ENCODE measurements at places on chromosomes 4 and X.
A peak's percentile ranks its signal among the peaks of the same experiment; 100 is the strongest.

DNA sequence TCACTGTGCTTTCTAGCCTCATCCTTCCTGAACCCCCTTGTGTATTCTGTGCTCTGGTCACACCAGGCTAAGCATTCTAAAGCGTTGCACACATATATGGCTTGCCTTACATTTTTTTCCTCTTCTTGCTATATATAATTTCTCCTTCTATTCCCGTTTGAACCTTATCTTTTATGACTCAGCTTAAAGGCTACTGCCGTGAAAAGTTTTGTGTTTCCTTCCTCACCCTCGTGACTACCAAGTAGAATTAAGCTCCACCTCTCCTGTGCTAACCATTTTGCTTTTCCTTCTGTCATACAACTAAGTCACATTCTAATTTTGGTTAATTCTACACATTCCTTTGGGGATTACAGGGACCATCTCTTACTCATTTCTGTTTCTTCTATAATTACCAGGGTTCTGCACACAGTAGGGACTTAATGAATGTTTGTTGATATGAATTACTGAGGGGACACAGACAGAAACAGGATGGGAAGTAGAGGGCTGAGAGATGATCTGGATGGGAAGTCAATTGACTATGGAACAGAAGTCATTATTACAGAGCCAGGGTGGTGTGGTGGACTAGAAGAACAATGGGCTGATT lies 67.1 kb downstream of the DOCK11 start:
- no peak for DNase-seq

GRCh38 chrX:129347291-129347690 lies 176.0 kb downstream of the SMARCA1 start:
- DNase-seq = no peak

DNA sequence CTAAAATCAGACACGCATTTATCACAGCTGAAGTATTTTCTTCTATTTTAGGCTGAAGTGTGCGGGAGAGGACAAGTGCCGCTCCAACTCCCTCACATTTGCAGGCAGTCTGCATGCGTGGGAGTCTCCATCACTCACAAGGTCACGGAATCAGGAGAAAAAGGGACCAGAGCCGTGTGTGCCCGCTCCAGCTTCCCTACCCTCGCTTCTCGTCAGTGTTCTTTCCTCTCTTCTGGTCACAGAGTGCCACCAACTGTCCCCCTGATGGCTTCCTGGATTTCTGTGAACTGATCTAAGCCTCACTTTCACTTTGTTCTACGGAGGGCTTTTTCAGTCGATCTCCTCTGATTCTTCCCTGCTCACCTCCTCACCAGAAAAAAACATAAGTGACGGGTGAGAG lies 407.4 kb upstream of the AADAT start:
- peak; percentile 13 for DNase-seq

GRCh38 chr4:35237924-35238323 lies 1006.4 kb downstream of the ARAP2 start:
- DNase-seq = no peak

DNA sequence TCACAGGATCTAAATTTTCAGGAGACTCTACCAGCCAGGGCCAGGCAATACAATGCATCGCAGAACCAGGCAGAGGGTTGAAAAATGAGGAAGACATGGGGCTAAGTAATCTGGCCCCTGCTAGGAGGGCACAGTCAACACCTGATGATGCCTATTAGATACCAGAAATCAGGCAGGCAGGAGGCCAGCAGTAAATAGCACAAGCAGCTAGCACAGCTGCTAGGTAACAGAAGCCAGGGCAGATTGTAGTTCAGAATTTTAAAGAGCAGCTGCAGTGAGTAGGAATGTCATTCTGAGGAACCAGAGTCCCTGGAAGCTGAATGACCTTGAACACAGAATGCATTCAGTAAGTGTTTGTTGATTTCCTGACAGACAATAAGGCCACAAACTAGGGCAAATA lies 38.8 kb upstream of the TRPC5OS start:
- no peak for DNase-seq

GRCh38 chrX:154056770-154057241 lies 37.1 kb upstream of the IRAK1 start:
- no peak for DNase-seq

DNA sequence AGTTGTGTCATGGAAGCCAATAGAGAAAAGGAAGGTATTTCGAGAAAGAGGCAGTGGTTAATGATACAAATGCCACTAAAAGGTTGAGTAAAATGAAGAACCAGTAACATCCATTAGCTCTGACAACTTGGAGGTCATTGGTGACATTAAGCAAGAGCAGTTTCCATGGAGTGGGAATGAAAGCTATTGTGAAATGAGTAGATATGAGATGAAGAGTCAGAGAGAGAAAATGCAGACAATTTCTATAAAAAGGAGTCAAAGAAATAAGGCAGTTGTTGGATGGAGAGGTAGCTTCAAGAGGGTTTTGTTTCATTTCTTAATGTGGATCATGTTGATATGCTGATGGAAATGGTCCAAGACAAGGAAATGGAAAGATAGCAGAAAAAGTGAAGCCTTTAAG lies 9.6 kb upstream of the AMTN start:
- DNase-seq = no peak

DNA sequence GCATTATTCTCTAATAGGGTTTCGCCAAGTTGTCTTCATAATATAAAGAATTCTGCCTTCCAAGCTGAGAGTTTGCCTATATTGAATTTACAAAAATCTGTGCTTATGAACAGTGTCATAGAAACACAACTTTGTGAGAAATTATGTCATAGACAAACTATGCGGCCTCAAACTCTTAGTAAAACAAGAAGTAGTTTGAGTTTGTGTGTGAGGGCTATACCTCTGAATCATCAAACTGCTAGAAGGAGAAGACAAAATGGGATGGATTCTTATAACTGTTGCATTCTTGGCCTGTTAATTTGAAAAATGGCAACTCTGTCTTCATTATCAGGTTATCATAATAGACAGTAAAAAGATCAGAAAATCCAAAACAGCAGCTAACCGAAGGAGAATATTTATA lies 46.1 kb upstream of the NAP1L5 start:
- DNase-seq = peak; percentile 31

DNA sequence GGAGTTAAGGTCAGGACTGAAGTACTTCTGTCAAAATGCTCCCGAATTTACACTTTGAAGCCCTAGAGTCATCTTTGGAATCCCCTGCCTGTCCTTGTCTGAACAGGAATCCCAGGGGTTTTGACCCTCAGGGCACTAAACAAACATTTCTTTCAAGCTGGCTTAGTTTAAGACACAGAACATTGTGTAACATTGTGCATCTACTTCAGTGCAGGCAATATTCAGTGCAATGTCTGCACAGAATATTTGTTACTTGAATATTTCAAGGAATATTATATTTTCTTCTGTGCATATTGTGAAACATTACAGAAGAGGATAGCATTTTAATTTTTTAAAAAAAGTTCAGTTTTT lies 763.4 kb downstream of the PCDH18 start:
- no peak for DNase-seq

GRCh38 chrX:153538424-153538823 lies 21.0 kb downstream of the ATP2B3 start:
- DNase-seq = no peak

DNA sequence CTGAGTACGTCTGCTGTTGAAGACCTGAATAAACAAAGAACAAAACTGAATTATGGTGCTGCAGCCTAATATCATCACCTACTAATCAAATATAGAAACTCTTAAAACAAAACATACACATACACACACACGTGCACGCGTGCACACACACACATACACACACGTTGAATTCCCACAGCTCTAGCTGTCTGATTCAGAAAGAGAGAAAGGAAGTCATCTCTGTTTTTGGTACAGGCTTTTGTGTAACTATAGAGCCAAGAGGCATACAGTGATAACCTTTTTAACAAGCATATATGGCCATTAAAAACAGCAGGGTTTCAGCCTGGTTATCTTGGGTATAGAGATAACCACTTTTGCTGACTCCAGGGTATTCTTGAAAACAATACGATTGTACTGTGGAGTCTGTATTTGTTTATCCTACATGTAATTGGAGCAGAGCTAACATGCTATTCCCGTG lies 823.2 kb downstream of the CCSER1 start:
- DNase-seq = no peak

DNA sequence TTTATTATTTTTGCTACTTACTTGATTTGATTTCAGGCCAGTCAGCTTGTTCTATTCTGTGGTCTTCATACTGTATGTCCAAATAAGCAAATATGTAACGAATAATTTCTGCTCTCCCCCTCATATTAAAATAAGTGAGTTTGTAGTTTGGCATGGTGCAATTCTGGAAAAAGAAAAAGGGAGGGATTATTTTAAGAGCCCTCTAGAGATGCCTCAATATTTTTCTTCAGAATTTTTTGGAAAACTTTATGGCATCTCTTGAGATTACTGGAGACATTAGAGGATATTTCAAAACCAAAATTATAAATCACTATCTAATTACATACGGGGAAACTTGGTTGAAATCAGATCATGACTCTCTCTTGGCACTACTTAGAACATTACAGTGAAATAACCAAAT lies 8.2 kb downstream of the HPGDS start:
- DNase-seq = no peak

GRCh38 chr4:81806485-81806884 lies 334.8 kb upstream of the RASGEF1B start:
- DNase-seq = no peak

- DNase-seq = peak; percentile 6
Measured at GRCh38 chr4:13530823-13531624, 13.3 kb downstream of the NKX3-2 start.

- DNase-seq = no peak
Measured at GRCh38 chr4:82621251-82621650, 59.5 kb upstream of the TMEM150C start.

DNA sequence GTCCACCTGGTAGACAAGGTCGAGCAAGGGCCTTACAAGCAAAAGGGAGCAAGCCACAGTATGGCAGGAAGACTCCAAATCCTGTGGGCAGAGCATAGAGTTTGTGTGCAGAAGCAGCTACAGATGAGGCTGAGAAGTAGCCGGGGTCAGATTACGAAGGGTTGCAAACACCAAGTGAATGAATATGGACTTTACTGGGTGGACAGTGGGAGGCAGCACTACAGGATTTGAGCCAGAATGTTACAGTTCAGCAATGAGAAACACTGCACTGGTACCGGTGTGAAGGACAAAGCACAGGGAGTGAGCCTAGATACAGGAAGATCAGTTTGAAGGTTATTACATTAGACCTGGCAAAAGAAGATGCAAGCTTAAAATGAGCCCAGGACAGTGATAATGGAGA lies 46.1 kb upstream of the HOPX start:
- no peak for DNase-seq

DNA sequence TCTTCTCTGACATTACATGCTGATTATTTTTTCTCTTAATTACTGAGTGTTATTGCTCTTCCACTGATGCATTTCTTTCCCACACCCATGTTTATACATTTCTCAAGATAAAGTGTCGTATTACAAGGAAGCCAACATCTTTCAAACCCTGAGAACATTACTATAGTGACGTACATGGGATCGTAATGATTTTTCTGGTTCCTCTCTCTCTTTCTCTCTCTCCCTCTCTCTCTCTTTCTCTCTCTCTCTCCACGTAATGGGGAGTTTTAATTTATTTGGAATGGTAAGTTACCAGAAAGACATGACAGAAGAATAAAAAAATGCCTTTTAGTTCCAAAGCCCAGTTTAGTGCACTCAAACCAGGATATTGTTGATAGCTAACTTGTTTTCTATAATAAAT lies 40.4 kb upstream of the MAPK10 start:
- no peak for DNase-seq

GRCh38 chr4:5787311-5787710 lies 76.3 kb downstream of the EVC start:
- DNase-seq = no peak

- DNase-seq = no peak
Measured at GRCh38 chr4:155119006-155119405, 89.4 kb upstream of the NPY2R start.

Data from GM03348 (cell line).